ENCODE measurements at places on chromosomes 6 and 20.
A peak's percentile ranks its signal among the peaks of the same experiment; 100 is the strongest.

DNA sequence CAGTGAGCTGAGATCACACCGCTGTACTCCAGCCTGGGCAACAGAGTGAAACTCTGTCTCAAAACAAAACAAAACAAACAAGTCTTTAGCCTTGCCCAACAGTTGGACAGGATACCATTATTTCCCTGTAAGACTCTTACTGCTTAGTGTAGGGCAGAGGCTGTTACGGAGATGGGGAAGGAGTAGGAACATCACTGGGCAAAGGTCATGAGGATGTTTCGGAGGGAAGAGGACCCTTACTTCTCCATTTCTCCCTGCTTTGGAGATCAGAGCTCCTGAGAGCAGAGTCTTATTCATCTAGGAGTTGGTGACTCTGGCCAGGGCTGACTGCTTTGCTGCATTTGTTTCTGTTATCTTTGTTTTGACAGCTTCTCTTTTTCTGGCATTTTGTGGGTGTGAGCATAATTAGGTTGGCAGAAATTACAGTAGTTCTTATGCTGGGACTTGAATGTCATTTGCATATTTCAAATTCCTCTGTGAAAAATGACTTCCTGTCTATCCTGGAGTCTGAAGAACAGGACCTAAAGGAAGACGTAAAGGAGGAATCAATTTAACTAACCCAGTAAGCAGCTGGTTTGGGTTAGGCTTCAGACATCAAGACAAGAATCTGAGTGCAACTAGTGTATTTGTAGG, 89.0 kb downstream of the CDS2 start:
- H3K4me1 ChIP-seq, result peaks cover 17% of the 10 kb centered on the region
- H3K27me3 ChIP-seq, result no peaks in the 10 kb centered on the region
- DNase-seq, result no peak
- peak overlapping the region; percentile 15 for H3K27ac ChIP-seq

DNA sequence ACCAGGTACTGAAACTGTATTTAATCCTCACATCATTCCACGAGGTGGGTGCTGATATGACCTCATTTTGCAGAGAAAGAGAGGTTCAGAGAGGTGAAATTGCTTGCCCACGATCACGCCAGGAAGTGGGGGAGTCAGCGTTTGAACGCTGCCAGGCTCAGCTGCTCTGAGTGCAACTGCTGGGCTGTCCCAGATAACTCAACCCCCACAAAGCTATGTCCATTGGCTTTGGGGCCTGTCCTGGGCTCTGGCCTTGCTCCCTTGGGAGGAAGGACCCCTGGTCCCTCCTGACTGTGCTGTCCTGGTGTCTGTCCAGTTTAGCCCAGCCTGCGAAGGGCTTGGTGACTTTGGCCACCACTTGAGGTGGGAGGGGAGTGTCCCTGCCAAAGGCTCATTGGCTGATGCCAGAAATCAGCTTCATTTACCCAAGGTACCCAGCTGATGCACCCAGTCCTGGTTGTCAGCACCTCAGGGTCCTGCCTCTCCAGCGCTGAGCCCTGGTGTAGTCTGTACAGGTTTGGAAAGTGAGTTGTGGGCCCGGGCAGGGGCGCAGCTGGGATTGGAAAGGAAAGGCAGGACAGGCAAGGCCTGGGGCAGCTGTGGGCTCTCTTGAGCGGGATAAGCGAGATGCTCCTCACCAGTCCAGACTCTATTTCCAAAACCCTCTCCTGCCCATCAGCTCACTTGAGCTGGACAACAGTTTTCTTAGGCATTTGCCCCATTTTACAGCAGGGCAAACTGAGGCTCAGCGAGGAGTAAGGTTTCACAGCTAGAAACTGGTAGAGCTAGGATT, 38.5 kb downstream of the SUN5 start:
- H3K36me3 ChIP-seq, result no peaks in the 10 kb centered on the region
- H3K27me3 ChIP-seq, result no peaks in the 10 kb centered on the region
- no peak overlapping the region for H3K27ac ChIP-seq
- H3K4me3 ChIP-seq, result no peak overlapping the region
- no peak for DNase-seq
- H3K4me1 ChIP-seq, result no peaks in the 10 kb centered on the region

DNA sequence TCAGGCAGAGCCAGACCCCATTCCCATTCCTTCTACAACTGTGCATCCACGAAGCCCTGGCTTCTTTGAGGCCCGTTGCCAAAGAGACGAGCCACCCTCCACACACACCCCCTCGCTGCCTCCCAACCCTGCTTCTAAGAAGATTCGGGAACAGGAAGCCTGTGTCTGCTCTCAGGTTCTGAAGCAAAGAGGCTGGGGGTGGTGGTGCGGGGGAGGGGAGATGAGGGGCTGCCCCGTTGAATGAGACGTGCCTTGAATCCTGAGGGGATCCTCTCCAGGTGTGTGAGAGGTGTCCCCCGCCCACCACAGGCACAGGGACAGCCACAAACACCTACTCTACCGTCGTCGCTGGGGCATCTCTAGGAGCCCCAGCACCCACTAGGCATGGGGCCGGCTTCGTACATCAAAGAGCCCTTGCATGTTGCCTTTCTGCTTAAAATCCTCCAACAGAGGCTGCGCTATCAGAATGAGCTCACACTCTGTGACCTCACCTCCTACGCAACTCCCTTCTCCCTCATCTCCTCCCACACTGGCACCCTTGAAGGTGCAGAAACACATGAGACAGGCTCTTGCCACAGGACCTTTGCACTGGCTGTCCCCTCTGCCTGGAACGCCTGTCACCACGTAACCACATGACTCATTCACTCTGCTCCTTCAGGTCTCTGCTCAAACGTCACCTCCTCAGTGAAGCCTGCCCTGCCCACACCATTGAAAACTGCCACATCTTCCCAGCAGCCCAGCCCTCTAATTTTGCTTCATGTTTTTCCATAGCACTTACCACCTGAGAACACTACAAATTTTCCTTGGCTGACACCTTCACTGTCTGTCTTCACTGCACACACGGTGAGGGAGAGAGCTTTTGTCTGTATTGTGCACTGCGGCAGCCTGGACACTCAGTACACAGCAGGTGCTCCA, 58.5 kb downstream of the PREX1 start:
- H3K27me3 ChIP-seq, result no peaks in the 10 kb centered on the region
- H3K27ac ChIP-seq, result no peak overlapping the region
- no peaks in the 10 kb centered on the region for H3K36me3 ChIP-seq
- no peak for DNase-seq
- H3K4me3 ChIP-seq, result no peak overlapping the region

GRCh38 chr20:35954200-35954906, at the start of gene SCAND1:
TSS of gene SCAND1 (minus strand) at chr20:35954502. CDS start at chr20:35954284, 218 bp downstream.
- H3K4me3 ChIP-seq, result peak within 1 kb of the TSS; percentile 81
- H3K4me1 ChIP-seq, result peaks cover 28% of the 10 kb centered on the region
- H3K27me3 ChIP-seq, result no peaks in the 10 kb centered on the region

- no peaks in the 10 kb centered on the region for H3K4me1 ChIP-seq
- H3K4me3 ChIP-seq, result no peak overlapping the region
- H3K27ac ChIP-seq, result no peak overlapping the region
Observed at GRCh38 chr6:107737397-107737793, 86.7 kb downstream of the SCML4 start.

GRCh38 chr6:82842721-82843120, 222.9 kb downstream of the UBE3D start:
- DNase-seq, result no peak
- H3K36me3 ChIP-seq, result no peaks in the 10 kb centered on the region

DNA sequence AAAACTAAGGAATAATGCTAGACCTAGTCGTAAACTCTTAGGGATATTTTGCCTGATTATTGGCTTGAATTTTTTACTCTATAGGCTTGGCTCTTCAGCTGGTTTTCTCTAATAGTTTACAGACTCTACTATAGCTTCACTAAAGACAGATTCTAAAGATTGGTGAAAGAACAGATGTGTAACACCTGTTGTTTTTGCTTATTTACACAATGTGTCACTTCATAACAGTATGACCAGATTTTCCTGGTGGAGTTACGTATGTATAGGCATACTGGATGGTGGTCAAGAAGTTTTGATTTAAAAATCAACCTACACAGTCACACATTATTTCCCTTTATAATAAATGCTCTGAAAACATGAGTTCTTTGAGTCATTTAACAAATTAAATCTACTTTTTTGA, 4.8 kb downstream of the COL19A1 start:
- no peaks in the 10 kb centered on the region for H3K36me3 ChIP-seq
- no peaks in the 10 kb centered on the region for H3K27me3 ChIP-seq
- DNase-seq, result no peak
- H3K4me1 ChIP-seq, result peaks cover 16% of the 10 kb centered on the region

- H3K4me3 ChIP-seq, result no peak overlapping the region
- no peaks in the 10 kb centered on the region for H3K27me3 ChIP-seq
- H3K36me3 ChIP-seq, result no peaks in the 10 kb centered on the region
- no peak for DNase-seq
- peaks cover 5% of the 10 kb centered on the region for H3K4me1 ChIP-seq
Observed at GRCh38 chr20:57695012-57695411, 14.8 kb downstream of the PMEPA1 start.

- H3K4me1 ChIP-seq, result no peaks in the 10 kb centered on the region
- no peak overlapping the region for H3K4me3 ChIP-seq
- H3K36me3 ChIP-seq, result no peaks in the 10 kb centered on the region
Observed at GRCh38 chr6:87001494-87001893, 64.2 kb downstream of the HTR1E start.

DNA sequence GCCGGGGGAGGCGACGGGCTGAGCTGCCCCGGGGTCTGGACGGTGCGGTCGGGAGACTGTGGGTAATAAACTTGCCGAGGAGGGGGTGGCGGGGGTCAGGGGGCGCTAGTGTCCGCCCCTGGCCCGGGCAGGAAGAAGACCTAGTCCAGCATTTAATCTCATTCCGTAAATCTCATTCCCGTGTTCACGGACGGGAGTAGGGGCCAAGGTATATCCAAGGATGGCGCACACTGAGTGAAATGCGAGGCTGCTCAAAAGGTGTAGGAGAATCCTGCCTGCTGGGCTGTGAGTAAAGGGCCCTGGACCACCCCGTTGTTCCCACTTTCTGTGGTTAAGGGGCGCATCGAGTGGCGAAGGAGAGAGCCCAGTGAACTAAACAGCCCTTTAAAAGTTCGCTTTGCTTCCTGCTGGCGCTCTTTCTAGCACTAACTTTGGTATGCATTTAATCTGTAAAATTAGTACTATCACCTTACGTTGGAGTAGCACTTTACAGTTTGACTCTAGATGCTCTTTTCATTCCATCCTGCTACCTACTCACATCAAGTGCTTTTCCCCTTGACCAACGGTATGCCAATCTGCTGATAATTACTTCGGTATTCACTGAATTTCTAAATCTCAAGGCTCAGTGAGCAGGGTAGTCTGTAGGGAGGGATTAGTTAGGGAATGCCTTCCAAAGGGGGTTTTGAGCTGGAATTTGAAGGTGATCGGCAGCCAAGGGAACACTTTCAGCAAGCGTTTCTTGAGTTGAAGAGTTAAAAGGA, 730 bp downstream of the PARD6B start:
- H3K27me3 ChIP-seq, result peaks cover 3% of the 10 kb centered on the region
- peak overlapping the region; percentile 84 for H3K4me3 ChIP-seq
- peaks cover 29% of the 10 kb centered on the region for H3K4me1 ChIP-seq
- DNase-seq, result no peak
- no peaks in the 10 kb centered on the region for H3K36me3 ChIP-seq

DNA sequence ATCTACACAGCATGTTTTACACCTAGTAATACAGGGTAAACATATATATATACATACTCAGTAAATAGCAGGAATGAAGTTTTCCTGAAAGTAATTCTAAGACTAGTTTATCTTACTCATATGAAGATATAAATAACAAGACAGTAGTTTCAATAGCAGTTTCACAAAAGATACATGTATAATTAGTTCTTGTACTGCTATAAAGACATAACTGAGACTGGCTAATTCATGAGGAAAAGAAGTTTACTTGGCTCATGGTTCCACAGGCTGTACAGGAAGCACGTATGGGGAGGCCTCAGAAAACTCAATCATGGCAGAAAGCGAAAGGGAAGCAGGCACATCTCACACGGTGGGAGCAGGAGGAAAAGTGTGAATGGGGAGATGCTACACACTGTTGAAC, 16.9 kb downstream of the RARS2 start:
- H3K4me1 ChIP-seq, result peaks cover 10% of the 10 kb centered on the region
- no peaks in the 10 kb centered on the region for H3K27me3 ChIP-seq
- H3K27ac ChIP-seq, result no peak overlapping the region
- DNase-seq, result no peak

- no peaks in the 10 kb centered on the region for H3K4me1 ChIP-seq
- no peak overlapping the region for H3K27ac ChIP-seq
- no peaks in the 10 kb centered on the region for H3K27me3 ChIP-seq
- no peak for DNase-seq
- no peak overlapping the region for H3K4me3 ChIP-seq
Observed at GRCh38 chr6:169310983-169311382, 57.3 kb upstream of the THBS2 start.

DNA sequence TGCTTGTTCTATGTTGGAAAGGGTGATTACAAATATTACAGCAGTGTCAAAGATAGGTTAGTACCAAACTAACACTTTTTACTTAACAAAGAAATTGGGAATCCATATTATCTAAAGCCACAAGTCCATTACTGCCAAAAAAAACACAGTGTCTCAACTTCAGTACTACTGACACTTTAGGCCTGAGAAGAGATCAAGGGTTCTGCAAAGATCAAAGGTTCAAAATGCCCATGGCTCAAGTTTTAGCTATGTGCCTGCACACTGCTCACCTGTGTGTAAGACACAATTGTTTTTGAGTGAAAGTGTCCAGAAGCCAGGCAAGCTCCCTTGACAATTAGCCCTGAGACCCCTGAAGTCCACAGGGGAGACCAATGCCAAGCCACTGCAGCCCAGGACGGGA, 132.6 kb downstream of the ZMYND8 start:
- no peak for DNase-seq
- no peaks in the 10 kb centered on the region for H3K36me3 ChIP-seq
- H3K27me3 ChIP-seq, result no peaks in the 10 kb centered on the region

- no peaks in the 10 kb centered on the region for H3K36me3 ChIP-seq
- no peak overlapping the region for H3K4me3 ChIP-seq
- peaks cover 3% of the 10 kb centered on the region for H3K27me3 ChIP-seq
- H3K4me1 ChIP-seq, result no peaks in the 10 kb centered on the region
Observed at GRCh38 chr6:170100046-170100445, 190.8 kb downstream of the DLL1 start.

DNA sequence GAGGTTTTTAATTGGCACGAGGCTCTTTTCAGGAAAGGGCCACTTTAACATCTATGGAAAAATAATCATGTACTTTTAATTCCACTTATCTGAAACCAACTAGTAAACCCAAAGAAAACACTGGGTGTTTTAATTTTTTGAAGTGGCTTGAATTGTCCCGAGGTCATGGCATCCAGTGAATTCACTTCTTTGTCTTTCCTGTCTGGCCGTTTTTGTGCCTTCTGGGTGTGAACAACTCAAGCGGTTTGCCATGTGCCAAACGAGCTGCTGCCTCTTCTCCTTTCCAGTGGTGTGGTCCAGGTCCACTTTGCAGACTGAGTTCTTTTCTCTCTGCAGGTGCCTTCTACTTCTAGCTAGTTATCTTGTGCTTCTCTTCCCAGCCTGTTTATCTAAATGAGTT, 117.5 kb downstream of the PLCB4 start:
- H3K27me3 ChIP-seq, result no peaks in the 10 kb centered on the region
- H3K4me1 ChIP-seq, result no peaks in the 10 kb centered on the region
- no peak overlapping the region for H3K4me3 ChIP-seq
- DNase-seq, result no peak
- no peak overlapping the region for H3K27ac ChIP-seq
- no peaks in the 10 kb centered on the region for H3K36me3 ChIP-seq

- no peak overlapping the region for H3K4me3 ChIP-seq
- H3K4me1 ChIP-seq, result no peaks in the 10 kb centered on the region
- no peaks in the 10 kb centered on the region for H3K27me3 ChIP-seq
Observed at GRCh38 chr6:154247119-154247861, 109.3 kb downstream of the IPCEF1 start.

All from heart right ventricle (tissue), 16 donors.